ENCODE measurements at places on chromosomes 12 and 14.

- no peak for DNase-seq
Observed at GRCh38 chr12:12890543-12891079, 751 bp upstream of the GPRC5A start.

DNA sequence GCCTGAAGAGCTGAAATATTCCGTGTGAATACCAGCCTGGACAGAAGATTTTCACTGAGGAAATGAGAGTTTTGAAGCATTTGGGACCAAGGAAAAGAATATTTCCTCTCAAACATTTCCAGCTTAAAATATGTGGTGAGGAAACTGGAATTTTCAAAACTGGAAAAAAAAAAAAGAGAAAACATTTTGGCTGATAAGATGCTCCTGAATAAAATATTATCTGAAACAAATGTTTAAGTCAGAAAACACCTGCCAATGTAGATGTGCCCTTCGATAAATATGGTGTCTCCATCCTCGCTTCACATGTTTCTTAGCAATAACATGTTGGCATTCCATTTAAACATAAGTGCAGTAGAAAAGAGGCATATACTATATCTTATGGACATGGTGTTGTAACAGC, 567.0 kb downstream of the PRKD1 start:
- no peak for DNase-seq

- no peak for DNase-seq
Observed at GRCh38 chr14:103519043-103519836, 3.4 kb downstream of the CKB start.

DNA sequence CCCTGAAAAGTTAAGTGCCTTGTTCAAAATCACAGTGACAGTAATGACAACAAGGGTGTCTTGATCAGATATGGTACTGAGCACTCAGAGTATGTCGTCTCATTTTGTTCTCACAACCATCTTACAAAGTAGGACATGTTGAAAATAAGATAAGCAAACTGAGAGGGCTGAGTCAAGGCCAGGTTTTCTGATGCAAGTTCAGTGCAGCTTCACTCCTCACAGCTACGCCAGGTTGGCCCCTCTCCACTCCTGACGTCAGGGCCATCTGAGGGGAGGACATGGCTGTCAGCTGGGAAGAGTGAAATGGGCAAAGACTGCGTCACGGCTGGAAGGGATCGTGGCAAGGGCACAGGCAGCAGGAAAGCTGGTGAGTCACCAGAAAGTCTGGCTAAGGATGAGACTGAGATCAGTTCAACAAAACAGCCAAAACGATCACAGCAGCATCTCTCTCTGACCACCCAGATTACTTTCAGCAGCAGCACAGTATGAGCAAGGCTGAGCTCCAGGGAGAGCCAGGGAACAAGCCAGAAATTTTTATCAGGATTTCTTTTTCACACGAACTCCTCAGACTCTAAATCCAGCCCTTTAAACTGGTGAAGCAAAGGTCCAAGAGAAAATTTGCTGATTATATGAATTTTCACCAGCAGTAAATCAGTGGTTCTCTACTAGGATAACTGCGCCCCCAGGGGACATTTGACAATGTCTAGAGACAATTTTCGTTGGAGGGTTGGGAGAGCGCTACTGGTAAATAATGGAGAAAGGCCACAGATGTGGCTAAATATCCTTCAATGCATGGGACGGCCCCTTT, 297.9 kb upstream of the AMIGO2 start:
- no peak for DNase-seq

- DNase-seq, result no peak
Observed at GRCh38 chr12:23450810-23451209, 498.7 kb downstream of the SOX5 start.

GRCh38 chr14:100030452-100031153, 34.6 kb upstream of the EVL start:
- DNase-seq, result no peak

GRCh38 chr12:68067762-68068376, 78.6 kb downstream of the IFNG-AS1 start:
- DNase-seq, result no peak

- DNase-seq, result no peak
Observed at GRCh38 chr14:55228261-55228660, 36.9 kb upstream of the DLGAP5 start.

GRCh38 chr12:3005736-3006135, 46.5 kb downstream of the TEAD4 start:
- no peak for DNase-seq

DNA sequence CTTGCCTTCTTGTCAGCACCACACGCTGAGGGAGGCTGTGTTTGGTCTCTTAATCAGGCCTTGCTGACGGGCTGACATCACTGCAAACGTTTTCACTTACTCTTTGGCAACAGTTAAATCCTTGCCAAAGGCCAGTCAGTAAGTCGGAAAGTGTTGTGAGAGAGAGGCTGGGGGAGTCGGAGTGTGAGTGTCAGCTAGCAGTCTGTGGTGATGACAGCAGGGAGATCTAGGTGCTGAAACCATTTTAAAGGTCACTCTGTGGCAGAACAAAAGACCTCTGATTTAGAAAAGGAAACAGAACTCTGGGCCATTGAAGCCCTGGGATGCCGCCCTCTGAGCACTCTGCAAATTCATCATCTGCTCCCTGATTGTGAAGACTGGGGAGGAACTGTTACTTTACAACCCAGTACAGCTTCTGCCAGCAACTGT, 143.5 kb downstream of the PAX9 start:
- no peak for DNase-seq
